COLO829 (cell line): ENCODE measurements at places on chromosomes 4 and X.

- DNase-seq, result no peak
Observed at GRCh38 chr4:138475116-138475515, 233.0 kb upstream of the SLC7A11 start.

- peak; percentile 62 for DNase-seq
Observed at GRCh38 chr4:138450546-138451275, 208.6 kb upstream of the SLC7A11 start.

GRCh38 chr4:42865572-42866189 is 26.8 kb upstream of the GRXCR1 start:
- peak; percentile 3 for DNase-seq

- DNase-seq, result no peak
Observed at GRCh38 chrX:129996120-129996519, 13.7 kb downstream of the BCORL1 start.

- no peak for DNase-seq
Observed at GRCh38 chrX:103839404-103839803, 7.3 kb upstream of the RAB9B start.
